ENCODE measurements at places on chromosomes 5 and 9.

GRCh38 chr5:125375143-125375542, 628.7 kb upstream of the ZNF608 start:
- peak; percentile 94 for DNase-seq

DNA sequence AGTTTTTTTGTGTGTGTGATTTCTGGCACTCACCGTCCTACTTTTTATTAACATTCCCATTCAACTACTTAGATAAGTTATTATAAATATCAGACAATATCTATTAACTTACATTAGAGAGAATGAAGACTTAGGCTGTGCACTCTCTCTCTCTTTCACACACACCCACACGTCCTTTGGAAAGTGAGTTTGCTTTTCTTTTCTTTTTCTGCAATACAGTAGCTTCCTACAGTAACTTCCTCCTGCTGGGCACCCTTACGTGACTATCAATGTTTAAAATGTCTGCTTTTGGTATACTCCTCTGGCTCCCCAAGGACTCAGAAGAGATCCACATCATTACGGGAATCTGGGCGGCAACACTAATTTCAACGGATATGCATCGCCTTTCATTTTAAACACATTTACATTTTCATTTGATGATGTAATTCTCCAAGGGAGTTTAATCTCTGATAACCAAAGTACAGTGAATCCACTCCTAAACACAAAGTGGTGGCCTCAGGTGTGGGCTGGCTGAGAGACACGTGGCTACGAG, 179.5 kb downstream of the MAPKAP1 start:
- DNase-seq = no peak

DNA sequence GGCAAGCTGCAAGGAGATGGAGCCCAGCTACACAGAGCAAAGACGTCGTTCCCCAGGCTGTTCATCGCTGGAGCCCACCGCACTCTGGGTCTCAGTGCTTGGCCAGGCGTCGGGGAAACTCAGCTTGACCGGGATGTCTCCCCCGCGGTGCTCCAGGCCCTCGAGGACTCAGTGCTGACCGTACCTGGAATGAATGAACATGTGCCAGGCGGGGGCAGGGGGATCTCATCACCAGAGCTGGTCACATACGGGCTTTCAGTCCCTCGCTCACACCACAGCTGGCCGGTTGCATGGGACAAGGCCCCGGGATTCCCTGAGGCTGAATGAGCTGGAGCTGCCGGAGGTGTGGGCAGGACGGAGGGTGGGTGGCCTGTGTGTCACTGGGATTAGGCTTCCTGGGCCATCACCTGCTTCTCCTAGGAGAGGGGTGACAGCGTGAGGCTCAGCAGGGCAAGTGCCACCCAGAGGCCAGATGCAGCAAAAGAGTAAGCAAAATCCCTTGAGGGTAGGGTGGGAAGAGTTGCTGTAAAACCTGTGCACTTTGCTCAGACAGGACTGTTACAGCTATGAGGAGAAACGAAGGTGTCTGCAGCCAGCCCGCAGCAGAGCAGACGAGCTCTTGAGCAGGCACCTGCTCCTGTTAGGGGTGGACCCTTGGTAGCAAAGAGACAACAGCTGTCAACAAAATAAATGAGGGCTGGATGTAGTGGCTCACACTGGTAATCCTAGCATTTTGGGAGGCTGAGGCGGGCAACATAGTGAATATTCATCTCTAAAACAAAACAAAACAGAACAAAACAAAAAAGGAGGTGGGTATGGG, 70.7 kb upstream of the RAPGEF1 start:
- DNase-seq = peak; percentile 69

DNA sequence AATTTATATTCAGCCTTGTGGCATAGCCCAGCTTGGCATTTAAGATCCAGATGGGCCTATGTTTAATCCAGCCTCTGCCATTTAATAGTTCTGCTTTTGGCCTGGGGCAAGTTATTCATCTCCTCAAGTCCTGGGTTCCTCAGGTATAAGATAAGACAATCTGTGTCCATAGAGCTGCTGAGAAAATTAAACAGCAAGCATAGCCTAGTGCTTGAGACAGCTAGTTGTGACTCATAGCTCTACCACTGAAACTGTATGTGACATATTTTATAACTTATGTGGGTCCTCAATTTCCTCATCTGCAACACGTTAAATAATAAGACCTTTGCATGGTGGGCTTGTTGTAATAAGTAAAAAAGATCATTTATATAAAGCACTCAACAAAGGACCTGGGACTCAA, 53.3 kb upstream of the ATP10B start:
- peak; percentile 22 for DNase-seq

GRCh38 chr5:38585816-38586215, 29.4 kb upstream of the LIFR start:
- DNase-seq = no peak

- DNase-seq = no peak
Observed at GRCh38 chr5:116771466-116772151, 197.0 kb upstream of the SEMA6A start.

DNA sequence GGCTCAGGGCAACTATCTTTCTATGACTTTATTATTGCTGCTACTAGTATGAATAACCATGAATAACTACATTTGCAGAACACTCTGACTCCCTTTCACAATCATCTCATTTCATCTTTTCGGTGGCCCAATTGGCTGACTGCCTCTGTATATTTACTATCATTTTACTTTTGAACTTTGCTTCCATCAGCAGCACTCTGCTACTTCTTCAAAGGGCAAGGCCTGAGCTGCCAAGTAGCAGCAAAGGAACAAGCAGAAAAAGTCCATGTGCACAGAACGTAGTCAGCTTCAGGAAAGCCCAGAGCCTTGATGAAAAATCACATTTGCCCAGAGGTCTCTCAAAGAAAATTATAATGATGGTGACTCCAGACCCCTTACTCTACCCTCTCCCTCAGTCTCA, 214.5 kb upstream of the PUM3 start:
- no peak for DNase-seq

All from NCI-H69 (cell line).